ENCODE measurements at places on chromosomes 2 and 18.

DNA sequence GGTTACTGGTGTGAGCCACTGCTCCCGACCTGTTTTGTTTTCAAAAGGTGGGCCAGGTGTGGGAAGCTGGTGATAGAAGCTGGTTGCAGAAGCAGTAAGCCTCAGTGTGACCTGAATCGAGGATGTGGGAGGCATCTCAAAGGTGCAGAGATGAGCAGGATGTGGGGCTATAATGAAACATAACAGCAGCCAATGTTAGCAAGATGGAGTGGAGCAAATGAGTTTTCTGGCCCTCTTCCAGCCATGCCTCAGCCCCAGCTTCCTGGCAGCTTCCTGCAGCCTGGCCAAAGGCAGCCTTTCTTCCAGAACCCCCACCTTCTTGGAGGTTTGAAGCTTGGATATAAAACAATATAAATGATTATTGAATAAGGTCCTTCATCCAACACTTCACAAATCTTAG lies 184.8 kb downstream of the NCK2 start:
- DNase-seq, result no peak

DNA sequence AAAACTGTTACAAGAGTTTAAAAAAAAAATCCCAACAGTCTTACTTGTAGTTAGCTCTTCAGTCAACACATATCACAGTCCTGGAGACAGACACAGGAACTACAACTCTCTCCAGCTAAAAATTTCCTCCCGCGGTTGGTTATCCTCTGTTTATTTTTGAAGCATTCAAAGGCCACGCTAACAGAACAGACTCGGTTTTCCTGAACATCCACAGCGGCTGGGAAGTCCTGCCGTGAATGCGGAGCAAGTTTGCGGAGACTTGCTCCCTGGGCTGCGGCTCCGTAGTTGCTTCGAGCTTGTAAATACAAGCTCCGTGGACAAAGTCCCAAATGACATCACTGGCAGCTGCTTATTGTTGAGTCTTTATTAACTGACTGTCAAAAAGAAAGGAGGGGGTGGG lies at the start of gene NCKAP5:
NCKAP5 (minus strand) TSS at position 292 of the 400 bp plus-strand sequence. CDS start 50,937 bp downstream, outside the sequence.
- no peak for DNase-seq

GRCh38 chr2:133941666-133942065 lies 312.2 kb upstream of the MGAT5 start:
- no peak for DNase-seq

DNA sequence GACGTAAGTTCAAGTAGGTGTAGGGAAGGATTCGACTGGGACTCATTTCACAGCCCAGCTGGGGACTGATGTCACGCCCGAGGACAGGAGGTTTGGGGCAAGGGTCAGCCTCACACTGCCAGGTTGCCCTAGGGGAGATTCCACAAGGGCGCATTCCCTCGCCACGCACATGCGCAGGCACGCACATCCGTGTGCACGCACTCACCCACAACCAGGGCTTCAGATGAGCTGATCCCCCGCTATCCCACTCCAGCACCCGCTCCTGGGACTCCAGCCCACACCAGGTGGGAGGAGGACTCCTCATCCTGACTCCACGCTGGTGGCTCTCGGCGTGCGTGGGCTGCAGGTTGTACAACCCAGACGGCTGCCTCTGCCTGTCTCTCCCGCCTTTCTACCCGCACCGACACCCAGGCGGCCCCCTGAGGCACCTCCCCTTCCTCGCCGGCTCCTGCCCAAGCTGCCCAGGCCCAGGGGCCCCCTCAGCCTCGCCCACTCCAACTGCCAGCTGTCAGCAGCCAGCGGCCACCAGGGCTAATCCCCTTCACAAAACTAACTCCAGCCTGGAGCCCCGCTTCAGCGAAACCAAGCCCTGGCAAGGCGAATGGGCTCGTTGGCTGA lies 47.8 kb upstream of the FOSL2 start:
- DNase-seq, result peak; percentile 90

DNA sequence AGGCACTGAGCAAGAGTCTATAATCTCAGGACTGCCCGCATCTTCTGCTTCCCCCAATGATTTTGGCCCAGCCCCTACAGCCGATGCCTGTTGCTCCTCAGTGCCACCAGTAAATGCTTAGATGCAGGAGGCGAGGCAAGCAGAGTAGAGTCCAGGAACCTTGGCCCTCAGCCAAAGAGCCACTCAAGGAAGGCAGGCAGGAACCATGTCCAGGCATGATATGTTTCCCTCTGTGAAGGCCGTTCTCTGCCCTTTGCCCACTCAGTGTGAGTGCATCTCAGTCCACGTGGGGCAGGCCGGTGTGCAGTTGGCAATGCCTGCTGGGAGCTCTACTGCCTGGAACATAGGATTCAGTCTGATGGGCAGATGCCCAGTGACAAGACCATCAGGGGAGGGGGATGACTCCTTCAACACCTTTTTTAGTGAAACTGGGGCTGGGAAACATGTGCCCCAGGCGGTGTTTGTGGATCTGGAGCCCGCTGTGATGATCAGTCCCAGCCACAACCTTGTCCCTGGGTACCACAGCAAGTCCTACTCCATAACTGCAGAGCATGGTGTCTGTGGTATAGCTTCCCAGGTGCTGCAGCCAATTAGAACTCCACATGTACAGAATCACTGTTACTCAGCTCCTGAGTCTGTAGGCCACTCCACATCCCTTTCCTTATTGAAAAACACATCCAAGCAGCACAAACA lies 9.7 kb upstream of the DNAJB2 start:
- no peak for DNase-seq

DNA sequence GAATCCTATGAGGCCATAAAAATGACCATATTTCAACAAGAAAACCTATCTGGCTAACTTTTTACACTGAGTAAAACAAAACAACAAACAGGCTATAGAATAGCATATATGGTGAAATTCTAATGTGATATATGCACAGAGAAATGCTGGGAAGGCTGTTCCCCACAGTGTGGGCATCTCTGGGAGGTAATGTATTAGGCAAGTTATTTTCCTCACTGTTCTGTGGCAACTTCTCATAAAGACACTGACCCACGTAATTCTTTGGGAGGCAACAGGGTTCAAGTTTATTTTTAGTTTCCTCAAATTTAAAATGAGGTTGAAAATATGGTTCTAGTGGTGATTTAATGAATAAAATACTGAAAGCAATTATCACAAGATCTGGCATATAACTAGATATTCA lies 46.7 kb downstream of the RNU4ATAC start:
- DNase-seq, result no peak

- DNase-seq, result no peak
Observed at GRCh38 chr2:191481305-191482070, 196.4 kb upstream of the NABP1 start.

DNA sequence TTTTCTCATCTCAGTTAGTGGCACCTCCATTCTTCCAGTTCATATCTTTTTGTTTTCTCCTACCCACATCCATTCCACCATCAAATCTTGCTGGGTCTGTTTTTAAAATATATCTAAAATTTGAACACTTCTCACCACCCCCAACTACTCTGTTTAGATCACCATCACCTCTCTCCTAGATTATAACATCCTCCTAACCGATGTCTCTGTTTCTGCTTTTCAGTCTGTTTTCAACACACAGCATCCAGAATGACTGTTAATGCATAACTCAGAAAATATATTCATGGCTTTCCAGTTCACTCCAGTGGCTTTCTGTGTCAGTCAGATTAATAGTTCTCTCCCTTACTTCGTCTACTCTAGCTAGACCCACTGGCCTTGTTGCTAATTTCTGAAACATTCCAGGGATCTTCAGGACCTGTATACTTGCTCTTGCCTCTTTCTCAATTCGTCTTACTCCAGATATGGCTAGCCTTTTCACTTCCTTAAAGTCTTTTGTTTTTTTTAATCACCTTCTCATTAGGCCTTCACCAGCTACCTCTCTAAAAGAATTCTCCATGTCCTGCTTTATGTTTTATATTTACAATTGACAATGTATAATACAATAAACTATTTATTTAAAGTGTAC lies 105.3 kb downstream of the COMMD1 start:
- no peak for DNase-seq

GRCh38 chr2:8656160-8656641 lies 25.7 kb upstream of the ID2 start:
- DNase-seq, result no peak

GRCh38 chr2:137467246-137467862 lies 496.9 kb upstream of the HNMT start:
- peak; percentile 31 for DNase-seq

GRCh38 chr2:109356324-109357035 lies 227.5 kb downstream of the SH3RF3 start:
- peak; percentile 49 for DNase-seq

- DNase-seq, result peak; percentile 37
Observed at GRCh38 chr2:26846334-26847306, 1.3 kb upstream of the DPYSL5 start.

GRCh38 chr2:31413862-31414550 lies 536 bp downstream of the XDH start:
- DNase-seq, result no peak

DNA sequence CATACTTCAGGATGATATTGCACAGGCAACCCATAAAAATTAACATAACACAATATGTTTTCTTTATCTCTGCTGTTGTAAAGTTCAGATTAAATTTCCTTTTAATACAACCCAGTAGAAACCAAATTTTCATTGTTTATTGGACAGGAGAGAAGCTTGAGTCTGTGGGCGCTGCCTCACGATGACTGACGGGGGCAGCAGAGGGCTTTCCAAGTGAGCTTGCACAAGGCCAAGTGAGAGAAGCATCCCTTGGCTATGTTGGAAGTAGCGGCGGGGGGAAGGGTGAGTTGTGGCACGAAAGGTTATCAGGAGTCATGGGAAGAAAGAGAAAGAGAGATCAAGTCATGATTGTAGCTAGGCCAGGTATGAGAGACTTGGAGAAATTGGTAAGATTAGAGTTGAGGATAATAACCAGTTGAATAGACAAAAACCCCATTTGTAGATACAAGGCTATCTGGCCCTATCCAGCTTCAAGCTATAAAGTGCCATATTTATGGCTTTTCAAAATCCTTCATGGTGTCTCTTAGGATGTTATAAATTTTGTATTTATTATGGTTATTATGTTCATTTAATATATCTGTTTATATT lies 413.7 kb upstream of the FAM98A start:
- DNase-seq, result no peak

GRCh38 chr2:38170067-38170466 lies 94.1 kb upstream of the CYP1B1 start:
- DNase-seq, result no peak

DNA sequence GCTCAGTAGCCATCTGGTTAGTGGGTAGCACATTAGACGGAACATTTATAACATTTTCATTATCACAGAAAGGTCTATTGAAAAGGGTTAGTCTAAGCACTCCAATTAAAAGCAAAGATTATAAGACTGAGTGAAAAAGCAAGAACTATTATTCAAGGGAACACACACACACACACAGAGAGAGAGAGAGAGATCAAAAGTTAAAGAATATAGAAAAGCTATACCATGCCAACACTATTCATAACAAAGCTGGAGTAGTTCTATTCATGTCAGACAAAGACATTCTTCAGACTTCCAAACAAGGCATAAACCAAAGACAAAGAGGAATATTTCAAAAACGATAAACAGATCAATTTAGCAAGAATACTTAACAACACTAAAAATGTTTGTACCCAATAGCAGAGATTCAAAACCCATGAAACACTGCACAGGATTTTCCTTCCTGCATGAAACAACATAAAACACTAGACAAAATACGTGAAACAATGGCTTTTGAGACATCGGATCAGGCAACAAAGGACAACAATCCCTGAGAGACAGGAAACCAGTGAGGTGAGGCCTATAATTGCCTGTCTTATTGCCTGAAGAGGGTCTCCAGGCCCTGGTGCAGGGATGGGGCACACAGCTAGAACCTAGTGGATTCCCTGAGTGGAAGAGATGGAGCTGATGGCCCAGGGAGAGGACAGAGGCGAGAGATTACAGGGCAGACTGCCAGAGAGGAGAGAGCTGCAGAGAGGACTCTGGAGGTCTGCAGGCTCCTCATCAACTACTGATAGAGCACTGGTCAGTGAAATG lies 83.6 kb upstream of the NPAS2 start:
- no peak for DNase-seq

- no peak for DNase-seq
Observed at GRCh38 chr2:139031722-139032121, 251.5 kb upstream of the NXPH2 start.

DNA sequence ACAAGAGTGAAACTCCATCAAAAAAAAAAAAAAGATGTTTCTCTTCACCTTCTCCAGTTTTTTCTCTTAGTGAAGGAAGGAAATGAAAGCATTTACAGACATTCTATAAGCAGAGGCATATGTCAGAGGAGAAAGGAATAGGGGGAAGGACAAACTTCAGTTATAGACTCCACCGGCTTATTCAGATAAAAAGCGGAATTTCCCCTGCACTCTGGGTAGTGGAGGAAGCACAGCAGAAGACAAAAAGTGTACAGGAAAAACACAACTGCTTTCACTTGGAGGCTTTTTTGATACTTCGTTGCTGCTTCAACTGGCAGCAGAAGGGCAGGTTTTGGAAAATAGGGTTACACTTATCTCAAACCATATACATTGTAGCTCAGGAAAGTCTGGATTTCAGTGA lies 3.2 kb upstream of the MGAT4A start:
- DNase-seq, result no peak

DNA sequence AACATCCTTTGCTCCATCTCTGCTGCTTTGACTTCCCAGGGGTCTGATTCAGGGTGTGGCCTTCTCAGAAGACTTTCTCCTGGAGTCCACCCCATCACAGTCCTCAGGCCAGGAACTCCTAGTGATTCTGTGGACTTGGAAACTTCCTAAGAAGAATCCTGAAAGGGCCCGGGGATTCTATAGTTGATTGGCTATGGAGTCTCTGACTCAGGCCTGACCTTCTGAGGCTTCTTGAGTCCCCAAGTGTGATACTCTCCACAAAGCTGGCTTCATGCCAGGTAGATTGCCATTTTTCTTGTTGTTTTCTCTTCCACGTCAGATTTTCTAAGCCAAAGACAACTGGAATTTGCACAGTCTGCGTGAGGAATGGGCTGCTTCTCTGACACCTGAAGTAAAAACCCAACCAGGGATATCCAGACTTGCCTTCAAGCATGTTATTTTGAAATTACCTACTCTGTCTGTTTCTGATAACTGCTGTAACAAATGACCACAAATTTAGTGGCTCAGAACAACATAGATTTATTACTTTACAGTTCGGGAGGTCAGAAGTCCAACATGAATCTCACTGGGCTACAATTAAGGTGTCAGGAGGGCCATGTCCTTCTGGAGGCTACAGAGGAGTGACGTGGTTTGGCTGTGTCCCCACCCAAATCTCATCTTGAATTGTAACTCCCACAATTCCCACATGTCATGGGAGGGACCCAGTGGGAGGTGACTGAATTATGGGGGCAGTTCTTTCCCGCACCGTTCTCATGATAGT lies 69.3 kb downstream of the ALPK2 start:
- no peak for DNase-seq

GRCh38 chr2:184734338-184734737 lies 136.0 kb downstream of the ZNF804A start:
- DNase-seq, result no peak

DNA sequence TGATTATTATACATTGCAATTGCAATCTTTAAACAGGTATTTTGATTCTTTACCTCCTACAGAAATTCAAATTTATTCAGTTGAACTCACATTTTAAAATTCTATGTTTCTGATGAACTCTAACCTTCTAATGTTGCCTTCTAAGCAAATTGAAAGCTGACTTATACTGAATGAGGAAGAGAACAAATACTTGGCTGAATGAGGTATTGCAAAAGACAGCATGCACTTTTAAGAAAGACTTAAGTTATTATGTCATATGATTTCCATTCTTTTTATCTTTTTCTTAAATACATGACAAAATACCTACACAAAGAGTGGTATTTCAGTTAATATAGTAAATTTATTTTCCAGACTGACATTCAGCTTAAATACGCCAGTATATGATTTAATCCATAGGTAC lies 64.7 kb downstream of the FAM228A start:
- no peak for DNase-seq

GRCh38 chr2:141522048-141522447 lies 608.8 kb downstream of the LRP1B start:
- no peak for DNase-seq

GRCh38 chr2:157260533-157261198 lies 3.2 kb downstream of the GALNT5 start:
- no peak for DNase-seq
